Ascending aorta (tissue), 2 donors: ENCODE measurements at places on chromosomes 3 and 15.

GRCh38 chr15:46170326-46170725, 535.5 kb downstream of the SQOR start:
- H3K36me3 ChIP-seq, result no peaks in the 10 kb centered on the region
- no peak overlapping the region for H3K27ac ChIP-seq
- H3K4me3 ChIP-seq, result no peak overlapping the region
- no peaks in the 10 kb centered on the region for H3K4me1 ChIP-seq
- no peak for DNase-seq

DNA sequence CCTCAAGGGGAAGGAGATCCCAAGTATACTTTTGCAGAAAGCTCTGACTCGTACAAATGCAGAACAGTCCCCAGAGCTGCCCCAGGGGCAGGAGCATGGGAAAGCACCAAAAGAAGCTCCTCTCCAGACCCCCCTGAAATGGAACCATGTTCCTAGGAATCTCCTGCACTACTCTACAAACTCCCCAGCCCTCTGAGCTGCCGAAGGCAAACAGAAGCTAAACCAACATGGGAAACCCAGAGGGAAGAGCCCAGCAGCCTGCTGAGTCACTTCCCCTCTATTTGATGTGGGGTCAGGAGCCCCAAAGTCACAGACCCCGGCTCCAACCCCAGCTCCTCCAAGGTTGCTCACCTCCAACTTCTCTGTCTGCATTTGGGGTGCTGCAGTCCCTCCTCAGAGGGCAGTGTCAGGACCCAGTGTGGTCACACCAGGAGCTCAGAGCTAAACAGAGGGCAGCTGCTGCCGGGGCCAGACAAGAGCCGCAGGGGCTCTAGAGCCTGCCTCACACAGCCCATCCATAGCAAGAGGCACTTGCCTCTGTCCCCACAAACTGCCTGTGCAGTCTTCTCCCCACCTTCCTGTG, 3.8 kb upstream of the PLXNA1 start:
- H3K4me3 ChIP-seq, result no peak overlapping the region
- H3K27me3 ChIP-seq, result no peaks in the 10 kb centered on the region
- H3K36me3 ChIP-seq, result no peaks in the 10 kb centered on the region
- no peak for DNase-seq

- no peaks in the 10 kb centered on the region for H3K4me1 ChIP-seq
- no peaks in the 10 kb centered on the region for H3K27me3 ChIP-seq
- no peak for DNase-seq
- no peaks in the 10 kb centered on the region for H3K36me3 ChIP-seq
Observed at GRCh38 chr3:168645180-168645579, 549.5 kb upstream of the GOLIM4 start.

DNA sequence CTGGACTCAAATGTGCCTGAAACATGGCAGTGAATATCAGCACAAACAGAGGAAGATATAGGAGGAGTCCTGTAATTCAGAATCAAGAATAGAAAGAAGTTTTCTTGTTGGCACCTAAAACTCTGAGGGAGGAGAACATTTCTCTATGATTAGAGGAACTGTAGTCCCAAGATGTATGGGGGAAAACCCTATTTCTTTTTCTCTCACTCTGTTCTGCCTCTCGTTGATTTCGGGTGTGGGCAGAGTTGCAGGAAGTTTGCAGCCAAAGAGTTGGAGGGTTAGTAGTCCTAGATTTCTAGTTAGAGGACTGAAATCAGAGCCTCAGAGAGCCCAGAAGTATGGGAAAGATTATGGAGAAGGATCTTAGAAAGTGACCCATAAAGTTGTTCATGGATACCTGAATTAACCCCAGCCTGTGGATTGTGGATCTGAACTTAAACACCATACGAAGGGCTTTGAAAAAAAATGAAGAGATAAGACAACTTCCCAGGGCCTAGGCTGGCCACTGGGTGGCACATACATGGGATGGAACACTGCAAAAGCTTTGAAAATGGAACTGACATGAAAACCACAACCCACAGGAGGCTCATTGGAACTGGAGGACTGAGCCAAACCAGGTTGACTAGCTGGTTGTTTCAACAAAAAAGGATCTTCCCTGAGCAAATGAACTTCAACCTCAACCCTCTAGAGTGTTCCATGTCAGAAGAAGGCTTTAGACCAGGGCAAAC, 34.6 kb downstream of the FMN1 start:
- peaks cover 6% of the 10 kb centered on the region for H3K4me1 ChIP-seq

GRCh38 chr15:66039117-66039871, 170.0 kb downstream of the RAB11A start:
- no peaks in the 10 kb centered on the region for H3K27me3 ChIP-seq
- no peaks in the 10 kb centered on the region for H3K36me3 ChIP-seq
- DNase-seq, result no peak
- no peaks in the 10 kb centered on the region for H3K4me1 ChIP-seq
- no peak overlapping the region for H3K4me3 ChIP-seq

GRCh38 chr15:40493089-40493840, 22.5 kb downstream of the CHST14 start:
- DNase-seq, result no peak
- no peaks in the 10 kb centered on the region for H3K36me3 ChIP-seq
- no peaks in the 10 kb centered on the region for H3K4me1 ChIP-seq
- H3K27me3 ChIP-seq, result no peaks in the 10 kb centered on the region
- H3K27ac ChIP-seq, result no peak overlapping the region
- H3K4me3 ChIP-seq, result no peak overlapping the region

- H3K4me1 ChIP-seq, result peaks cover under 1% of the 10 kb centered on the region
- DNase-seq, result no peak
- peak overlapping the region; percentile 98 for H3K27ac ChIP-seq
- peaks cover 14% of the 10 kb centered on the region for H3K36me3 ChIP-seq
Observed at GRCh38 chr15:65094294-65094995, 17.9 kb downstream of the KBTBD13 start.

DNA sequence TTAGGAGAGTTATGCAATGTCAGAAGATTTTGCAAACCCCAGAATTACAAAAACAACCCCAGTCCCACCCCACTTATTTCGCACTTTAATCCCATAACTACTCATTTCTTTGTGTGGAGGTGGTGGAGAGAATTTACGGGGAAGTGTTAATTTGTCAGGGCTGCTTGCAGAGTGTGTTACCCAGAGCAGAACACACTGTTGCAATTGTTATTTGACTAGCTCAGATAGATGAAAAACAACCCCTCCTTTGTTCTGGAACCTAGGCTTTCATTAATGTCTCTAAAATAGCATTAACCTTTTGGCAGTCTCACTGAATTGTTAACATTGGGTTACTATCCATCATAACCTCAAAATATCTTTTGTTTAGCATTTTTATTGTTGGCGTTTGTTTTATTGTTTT, 55.8 kb upstream of the MINAR1 start:
- H3K4me1 ChIP-seq, result no peaks in the 10 kb centered on the region
- DNase-seq, result no peak
- H3K27me3 ChIP-seq, result no peaks in the 10 kb centered on the region
- no peak overlapping the region for H3K4me3 ChIP-seq
- H3K36me3 ChIP-seq, result no peaks in the 10 kb centered on the region
- no peak overlapping the region for H3K27ac ChIP-seq

DNA sequence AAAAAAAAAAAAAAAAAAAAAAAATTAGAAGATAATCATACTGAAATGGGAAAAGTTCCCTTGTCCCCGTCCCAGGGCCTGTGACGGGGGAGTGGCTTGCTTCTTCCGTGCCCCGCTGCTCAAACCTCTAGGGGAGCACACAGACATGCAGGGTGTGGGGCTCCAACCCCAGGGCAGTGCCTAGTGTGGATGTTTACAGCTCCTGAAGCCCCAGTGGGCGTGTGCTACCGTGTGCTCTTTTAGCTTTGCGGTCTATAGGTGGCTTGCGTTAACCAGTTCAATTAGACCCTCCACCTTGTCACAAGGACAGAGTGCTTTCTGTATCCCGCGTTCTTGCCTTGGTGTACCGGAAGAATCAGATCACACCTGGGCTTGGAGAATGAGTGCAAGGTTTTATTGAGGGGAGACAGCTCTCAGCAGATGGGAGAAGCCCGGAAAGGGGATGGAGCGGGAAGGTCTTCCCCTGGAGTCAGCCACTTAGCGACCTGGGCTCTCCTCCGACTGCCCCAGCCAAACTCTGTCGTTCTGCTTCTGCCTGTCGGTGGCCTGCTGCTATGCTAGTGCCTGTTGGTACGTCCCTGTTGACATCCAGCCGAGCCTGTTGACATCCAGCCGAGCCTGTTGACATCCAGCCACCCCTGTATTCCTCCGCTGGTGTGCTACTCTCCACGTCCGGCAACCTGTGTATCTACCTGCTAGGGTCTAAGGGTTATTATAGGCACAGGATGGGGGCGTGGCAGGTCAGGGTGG, 569.8 kb downstream of the VGLL3 start:
- no peaks in the 10 kb centered on the region for H3K27me3 ChIP-seq
- no peaks in the 10 kb centered on the region for H3K36me3 ChIP-seq
- no peak overlapping the region for H3K27ac ChIP-seq
- no peak for DNase-seq

DNA sequence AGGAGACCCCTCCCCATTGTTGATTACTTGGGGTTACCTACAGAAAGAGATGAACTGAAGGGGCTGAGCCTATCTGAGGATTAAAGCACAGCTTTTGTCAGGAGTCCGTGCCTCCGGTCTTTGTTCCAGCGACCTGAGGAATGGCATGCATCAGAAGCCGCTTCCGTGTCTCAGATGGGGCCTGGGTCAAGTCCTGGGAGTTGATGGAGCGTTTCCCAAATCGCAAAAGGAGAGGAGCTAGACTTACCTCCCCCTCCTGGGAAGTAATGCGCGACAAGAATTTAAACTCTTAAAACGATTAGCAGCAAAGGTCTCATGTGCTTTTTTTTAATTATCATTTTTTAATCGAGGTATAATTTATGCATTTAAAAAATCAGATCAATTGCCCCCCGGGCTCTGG, 983 bp upstream of the ALDH1A3 start:
- H3K36me3 ChIP-seq, result no peaks in the 10 kb centered on the region
- no peaks in the 10 kb centered on the region for H3K4me1 ChIP-seq
- peaks cover 7% of the 10 kb centered on the region for H3K27me3 ChIP-seq

DNA sequence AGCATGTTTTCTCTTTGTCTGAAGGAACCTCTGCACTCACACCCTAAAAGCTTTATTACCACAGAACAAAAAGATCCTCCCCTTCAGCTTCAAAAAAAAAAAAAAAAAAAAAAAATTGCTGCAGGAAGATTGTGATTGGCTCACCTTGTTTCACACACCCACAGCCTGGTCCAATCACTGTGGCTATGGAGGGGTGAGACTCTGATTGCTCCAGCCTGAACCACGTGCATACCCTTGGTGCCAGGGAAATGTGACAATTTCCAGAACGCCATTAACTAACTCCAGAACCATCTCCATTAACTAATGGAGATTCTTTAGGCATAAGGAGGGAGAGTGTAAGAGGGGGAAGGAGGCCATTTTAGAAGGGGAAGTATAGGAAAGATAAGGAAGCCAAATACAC, 106.5 kb upstream of the CRBN start:
- H3K27ac ChIP-seq, result no peak overlapping the region
- H3K27me3 ChIP-seq, result no peaks in the 10 kb centered on the region
- H3K4me1 ChIP-seq, result no peaks in the 10 kb centered on the region
- no peak for DNase-seq

GRCh38 chr15:33551860-33552259, 241.1 kb downstream of the RYR3 start:
- H3K27me3 ChIP-seq, result no peaks in the 10 kb centered on the region
- H3K36me3 ChIP-seq, result no peaks in the 10 kb centered on the region
- no peak for DNase-seq
- H3K4me3 ChIP-seq, result no peak overlapping the region
- H3K4me1 ChIP-seq, result no peaks in the 10 kb centered on the region

DNA sequence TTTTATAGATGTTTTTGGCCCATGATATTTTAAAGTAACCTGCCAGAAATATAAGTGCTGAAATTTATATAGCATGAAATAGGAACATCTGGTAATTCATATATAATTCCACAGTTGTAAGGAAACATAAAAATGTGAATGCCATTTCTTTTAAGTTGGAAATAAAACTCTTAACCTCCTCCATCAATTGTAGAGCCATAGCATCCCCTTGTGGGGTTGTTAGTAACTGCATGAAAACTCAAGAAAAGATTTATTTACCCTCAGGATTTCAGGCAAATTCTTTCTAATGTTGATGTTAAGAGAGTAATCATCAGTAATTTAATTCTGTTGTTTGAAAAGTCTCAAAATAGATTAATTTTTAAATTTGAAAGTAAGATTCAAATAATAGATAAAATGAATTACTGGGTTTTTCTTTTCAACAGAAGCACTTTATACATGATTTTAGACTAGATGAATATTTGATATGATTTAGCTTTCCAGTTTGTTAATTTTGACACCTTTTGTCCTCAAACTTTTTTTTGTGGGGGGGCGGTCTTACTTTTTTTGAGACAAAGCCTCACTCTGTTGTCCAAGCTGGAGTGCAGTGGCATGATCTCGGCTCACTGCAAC, 74.7 kb downstream of the RASA2 start:
- no peak for DNase-seq
- H3K36me3 ChIP-seq, result peaks cover 10% of the 10 kb centered on the region
- H3K27ac ChIP-seq, result no peak overlapping the region

- H3K4me3 ChIP-seq, result no peak overlapping the region
- peak overlapping the region; percentile 15 for H3K27ac ChIP-seq
- no peaks in the 10 kb centered on the region for H3K27me3 ChIP-seq
Observed at GRCh38 chr15:65048241-65048640, 3.1 kb downstream of the SLC51B start.

DNA sequence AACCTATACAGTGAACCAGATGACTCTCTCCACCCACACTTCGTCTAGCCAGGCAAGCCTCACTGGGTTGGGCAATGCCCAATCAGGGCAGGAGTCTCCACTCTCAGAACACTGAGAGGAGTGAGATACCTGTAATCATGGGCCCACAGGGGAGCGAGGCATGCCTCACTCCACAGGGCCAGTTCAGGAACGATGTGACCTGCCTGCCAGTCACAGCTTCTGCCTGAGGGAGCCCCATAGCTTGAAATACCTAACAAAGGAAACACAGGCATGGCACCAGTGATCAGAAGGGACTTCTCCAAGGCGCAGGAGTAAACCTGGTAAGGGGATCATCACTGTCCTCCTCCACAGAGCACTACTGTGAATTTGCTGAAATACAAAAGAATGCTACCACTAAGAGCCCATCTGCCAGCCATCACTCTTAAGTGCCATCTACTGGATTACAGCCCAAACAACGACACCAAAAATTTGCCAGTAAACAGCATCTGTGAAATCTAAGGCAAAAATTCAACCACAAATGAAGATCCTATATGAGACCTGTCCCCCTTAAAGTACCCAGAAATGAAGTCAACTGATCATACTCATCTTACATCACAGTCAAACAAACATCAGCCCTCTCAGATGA, 689.9 kb upstream of the SEMA6D start:
- H3K27ac ChIP-seq, result no peak overlapping the region
- H3K4me1 ChIP-seq, result no peaks in the 10 kb centered on the region
- no peak overlapping the region for H3K4me3 ChIP-seq

DNA sequence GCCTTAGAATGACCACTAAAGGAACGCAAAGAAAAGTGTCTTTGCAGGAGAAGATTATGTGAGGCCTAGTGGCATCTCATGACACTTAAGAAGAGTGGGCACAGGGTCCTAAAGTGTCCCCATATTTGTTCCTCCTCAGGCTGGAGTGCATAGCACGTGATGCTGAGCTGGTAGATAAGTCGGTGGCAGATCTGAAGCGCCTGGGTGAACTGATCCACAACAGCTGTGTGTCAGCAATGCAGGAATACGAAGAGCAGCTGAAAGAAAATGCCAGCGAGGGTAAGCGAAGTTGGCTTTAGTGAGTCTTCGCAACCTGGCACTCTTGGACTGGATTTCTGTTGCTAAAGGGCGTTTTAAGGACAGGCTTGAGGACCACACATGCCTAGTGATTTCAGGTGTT, 92.6 kb downstream of the CHD2 start:
- H3K4me1 ChIP-seq, result no peaks in the 10 kb centered on the region
- no peak for DNase-seq
- no peak overlapping the region for H3K4me3 ChIP-seq
- no peak overlapping the region for H3K27ac ChIP-seq
- H3K27me3 ChIP-seq, result no peaks in the 10 kb centered on the region
